ENCODE measurements at places on chromosomes 6 and 20. TPM values are rescaled to one million over a fixed set of nuclear protein-coding genes. Genes with fewer than 3 reads are reported as not detected.

The LPA gene
- not detected for total RNA-seq

GRCh38 chr6:110217266-110217665 is 37.0 kb downstream of the CDC40 start:
- DNase-seq: no peak

DNA sequence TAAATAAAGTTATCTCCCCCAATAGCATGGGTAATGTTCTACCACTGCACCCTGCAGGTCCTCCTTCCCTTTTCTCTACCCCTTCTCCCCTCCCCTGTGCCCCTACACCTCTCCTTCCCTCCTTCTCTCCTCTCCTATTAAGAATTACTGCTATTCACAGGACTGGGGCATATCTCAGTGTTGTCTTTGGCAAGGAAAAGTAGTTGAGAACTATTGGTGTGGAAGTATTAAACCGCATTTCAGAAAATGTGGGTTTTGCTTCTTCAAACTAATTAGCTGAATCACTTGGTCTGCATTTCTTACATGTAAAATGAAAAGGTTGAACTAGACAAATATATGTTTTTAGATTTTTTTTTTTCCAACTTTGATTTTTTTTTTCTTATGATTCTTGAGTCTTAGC is 296.3 kb downstream of the CDKAL1 start:
- no peak for DNase-seq

- DNase-seq: no peak
Measured at GRCh38 chr6:111185954-111186353, 98.7 kb downstream of the SLC16A10 start.

GRCh38 chr6:96157018-96157565 is 141.3 kb downstream of the FUT9 start:
- no peak for DNase-seq

- no peak for DNase-seq
Measured at GRCh38 chr20:54514028-54514607, 38.7 kb downstream of the DOK5 start.
